ENCODE measurements at places on chromosomes 1 and 21. TPM values are rescaled to one million over a fixed set of nuclear protein-coding genes. Genes with fewer than 3 reads are reported as not detected.

TTC34 gene
- polyA plus RNA-seq, result 0.02 TPM

LRRC7 gene
- 0.12 TPM for polyA plus RNA-seq

AMY1C gene
- not detected for polyA plus RNA-seq

FNBP1L gene
- 7.9 TPM for polyA plus RNA-seq

SUSD4 gene
- 39.5 TPM for polyA plus RNA-seq

C1orf94 gene
- polyA plus RNA-seq, result not detected

S100A3 gene
- polyA plus RNA-seq, result 10.2 TPM

OR2L8 gene
- not detected for polyA plus RNA-seq

PRDM16 gene
- 0.15 TPM for polyA plus RNA-seq

LIPI gene
- not detected for polyA plus RNA-seq

HSD3B2 gene
- not detected for polyA plus RNA-seq

ETV3L gene
- not detected for polyA plus RNA-seq

SMPDL3B gene
- polyA plus RNA-seq, result 0.98 TPM

CDCP2 gene
- 0.06 TPM for polyA plus RNA-seq

HSPB7 gene
- polyA plus RNA-seq, result 21.7 TPM

ANKRD45 gene
- not detected for polyA plus RNA-seq

HES2 gene
- 34.3 TPM for polyA plus RNA-seq

C4BPA gene
- not detected for polyA plus RNA-seq

UBXN10 gene
- polyA plus RNA-seq, result 0.35 TPM

TEDDM1 gene
- polyA plus RNA-seq, result 0.06 TPM

KRTAP19-6 gene
- polyA plus RNA-seq, result not detected

SPATA17 gene
- polyA plus RNA-seq, result 0.13 TPM

Data from esophagus (tissue), 2 donors.